ENCODE measurements at places on chromosomes 5 and 9. TPM values are rescaled to one million over a fixed set of nuclear protein-coding genes. Genes with fewer than 3 reads are reported as not detected.

Gene UBQLN1
- total RNA-seq: 80.6 TPM

Gene CKMT2
- 0.33 TPM for total RNA-seq

Gene TRPM6
- 0.47 TPM for total RNA-seq

Gene GMCL2
- total RNA-seq: under 0.01 TPM

Gene IFNA2
- not detected for total RNA-seq

Gene GNAQ
- 18.7 TPM for total RNA-seq

Gene CORO2A
- 5.1 TPM for total RNA-seq

Gene MEIKIN
- 0.14 TPM for total RNA-seq

Gene RIGI
- 23.0 TPM for total RNA-seq

Gene TMC1
- 0.28 TPM for total RNA-seq

Gene FOXD4L6
- 0.09 TPM for total RNA-seq

Gene UBE2QL1
- total RNA-seq: 0.42 TPM

Gene PRKAA1
- total RNA-seq: 43.5 TPM

Gene SAXO1
- 0.09 TPM for total RNA-seq

Gene TRIM52
- 10.7 TPM for total RNA-seq

DNA sequence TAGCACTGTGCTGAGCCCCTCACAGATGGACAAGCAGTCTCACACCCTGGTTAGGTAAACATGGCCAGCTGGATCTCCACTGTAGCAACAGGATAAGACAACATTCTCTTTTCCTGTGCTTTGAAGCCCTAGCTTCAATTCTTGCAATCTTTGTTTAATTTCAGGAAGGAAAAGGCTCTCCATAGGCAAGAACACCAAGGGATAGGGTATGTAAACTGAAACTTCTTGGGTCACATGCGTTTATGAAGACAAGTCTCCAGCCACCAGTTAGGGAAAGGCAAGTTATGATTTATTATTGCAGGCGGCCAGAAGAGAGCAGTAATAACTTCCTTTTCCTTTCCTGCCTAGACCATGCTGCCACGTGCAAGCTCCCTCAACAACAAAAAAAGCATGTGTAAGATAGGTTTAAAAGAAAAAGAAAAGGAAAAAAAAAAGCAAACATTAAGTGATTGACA, 50.1 kb upstream of the POU5F2 start:
- no peaks in the 10 kb centered on the region for H3K27me3 ChIP-seq
- no peak overlapping the region for H3K4me3 ChIP-seq
- H3K4me1 ChIP-seq: no peaks in the 10 kb centered on the region
- DNase-seq: no peak

DNA sequence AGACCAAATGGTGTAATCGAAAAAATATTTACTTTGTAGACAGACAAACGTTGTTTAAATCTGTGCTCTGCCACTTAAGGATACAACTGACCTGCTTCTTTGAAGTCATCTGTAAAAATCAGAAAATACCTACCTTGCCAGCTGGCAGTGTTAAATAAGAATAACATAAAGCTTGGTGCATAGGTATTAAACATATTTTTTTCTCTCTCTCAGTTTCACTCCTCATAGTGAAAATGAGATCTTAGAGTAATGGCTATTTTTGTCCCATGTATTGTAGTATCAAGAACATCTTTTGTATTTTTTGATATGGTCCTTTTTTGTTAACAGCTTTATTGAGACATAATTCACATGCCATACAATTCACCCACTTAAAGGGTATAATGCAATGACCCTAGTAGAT, 17.9 kb upstream of the RANBP17 start:
- no peak for DNase-seq
- no peak overlapping the region for H3K27ac ChIP-seq
- H3K4me1 ChIP-seq: no peaks in the 10 kb centered on the region
- H3K4me3 ChIP-seq: no peak overlapping the region
- no peaks in the 10 kb centered on the region for H3K27me3 ChIP-seq

GRCh38 chr5:59722874-59723273, 170.7 kb downstream of the PDE4D start:
- no peak for DNase-seq
- no peaks in the 10 kb centered on the region for H3K4me1 ChIP-seq
- H3K27me3 ChIP-seq: no peaks in the 10 kb centered on the region
- no peaks in the 10 kb centered on the region for H3K36me3 ChIP-seq
- no peak overlapping the region for H3K4me3 ChIP-seq

- no peaks in the 10 kb centered on the region for H3K4me1 ChIP-seq
- H3K36me3 ChIP-seq: no peaks in the 10 kb centered on the region
- DNase-seq: no peak
Measured at GRCh38 chr9:13140843-13141592, 138.5 kb downstream of the MPDZ start.

DNA sequence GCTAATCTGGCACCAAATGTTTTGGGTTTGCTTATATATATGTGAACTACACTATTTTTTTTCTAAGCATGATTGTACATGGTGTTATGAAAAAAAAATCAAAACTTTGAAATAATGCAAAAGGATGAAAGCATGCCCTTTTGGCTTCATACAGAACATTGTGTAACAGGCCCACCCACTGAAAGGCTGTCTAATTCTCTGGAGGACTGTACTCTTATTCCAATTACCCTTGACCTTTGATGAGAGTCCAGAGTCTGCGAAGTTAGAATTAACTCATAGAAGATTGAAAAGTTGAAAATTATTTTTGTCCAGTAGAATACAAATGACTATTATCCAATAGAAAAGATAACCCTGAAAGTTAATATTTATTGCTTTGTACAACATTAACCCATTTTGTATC, 117.4 kb downstream of the ADAMTS12 start:
- no peaks in the 10 kb centered on the region for H3K36me3 ChIP-seq
- no peaks in the 10 kb centered on the region for H3K27me3 ChIP-seq
- DNase-seq: no peak
- H3K4me3 ChIP-seq: no peak overlapping the region
- no peak overlapping the region for H3K27ac ChIP-seq

DNA sequence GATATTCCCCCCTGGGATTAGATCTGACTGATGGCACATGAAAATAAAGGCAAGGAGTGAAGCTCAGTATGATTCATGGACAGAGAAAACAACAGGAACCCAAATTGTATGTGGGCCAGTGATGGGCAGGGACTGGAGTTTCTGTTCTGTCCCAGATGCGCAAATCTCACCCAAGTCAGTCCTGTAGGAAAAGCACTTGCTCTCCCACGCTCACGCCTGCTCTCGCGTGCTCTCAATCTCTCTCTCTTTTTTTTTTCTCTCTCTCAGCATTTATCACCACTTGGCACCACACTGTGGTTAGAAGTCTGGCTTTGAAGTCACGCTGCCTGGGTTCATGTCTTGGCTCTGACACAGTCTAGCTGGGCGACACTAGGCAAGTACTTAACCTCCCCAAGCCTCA, 106.5 kb upstream of the LRRTM2 start:
- DNase-seq: peak; percentile 51
- no peak overlapping the region for H3K27ac ChIP-seq
- peaks cover 37% of the 10 kb centered on the region for H3K4me1 ChIP-seq

DNA sequence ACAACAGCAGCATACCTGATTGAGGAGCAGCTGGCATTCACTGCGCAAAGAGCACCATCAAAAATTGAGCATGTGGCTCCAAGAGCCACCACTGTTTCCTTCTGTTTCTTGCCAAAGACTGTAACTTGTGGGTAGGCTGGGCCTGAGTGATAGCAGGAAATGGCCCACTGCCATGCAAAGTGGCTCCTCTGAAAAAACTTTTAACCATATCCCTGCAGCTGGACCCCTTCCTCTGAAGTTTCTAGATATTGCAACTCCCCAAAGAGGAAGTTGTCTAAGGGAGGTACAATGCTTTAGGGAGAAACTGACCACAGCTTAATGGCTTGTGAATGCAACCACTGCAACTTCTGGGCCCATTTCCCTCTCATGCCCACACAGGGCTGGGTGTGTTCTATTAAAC, 355.4 kb upstream of the PDE4D start:
- no peak overlapping the region for H3K4me3 ChIP-seq
- H3K4me1 ChIP-seq: no peaks in the 10 kb centered on the region
- no peak for DNase-seq
- no peaks in the 10 kb centered on the region for H3K27me3 ChIP-seq
- H3K36me3 ChIP-seq: no peaks in the 10 kb centered on the region
- no peak overlapping the region for H3K27ac ChIP-seq

GRCh38 chr5:118679264-118679940, 308.9 kb downstream of the DTWD2 start:
- H3K27ac ChIP-seq: no peak overlapping the region
- DNase-seq: no peak
- H3K4me1 ChIP-seq: no peaks in the 10 kb centered on the region
- H3K36me3 ChIP-seq: no peaks in the 10 kb centered on the region
- no peak overlapping the region for H3K4me3 ChIP-seq
- H3K27me3 ChIP-seq: no peaks in the 10 kb centered on the region

DNA sequence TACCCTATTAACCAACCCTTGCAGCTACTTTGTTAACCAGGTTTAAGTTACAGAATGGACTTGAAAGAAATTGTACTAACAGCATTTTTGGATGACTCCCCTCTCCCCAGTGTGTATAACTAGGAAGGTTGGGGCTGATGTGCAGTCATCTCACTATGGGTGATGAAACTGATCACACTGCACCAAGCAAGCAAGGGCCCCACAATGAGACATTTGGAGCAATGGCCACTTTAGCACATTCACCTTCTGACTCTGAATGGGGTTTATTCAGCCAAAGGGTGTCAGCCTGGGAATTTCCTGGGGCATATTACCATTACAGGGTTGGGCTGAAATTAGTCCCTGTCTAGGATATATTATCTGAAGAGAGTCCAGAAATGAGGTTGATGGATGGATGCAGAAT, 18.7 kb upstream of the CYFIP2 start:
- no peak overlapping the region for H3K4me3 ChIP-seq
- H3K27ac ChIP-seq: no peak overlapping the region
- no peaks in the 10 kb centered on the region for H3K27me3 ChIP-seq
- peaks cover 11% of the 10 kb centered on the region for H3K4me1 ChIP-seq

- no peak for DNase-seq
- H3K36me3 ChIP-seq: peaks cover 11% of the 10 kb centered on the region
- H3K4me1 ChIP-seq: no peaks in the 10 kb centered on the region
- no peaks in the 10 kb centered on the region for H3K27me3 ChIP-seq
- no peak overlapping the region for H3K4me3 ChIP-seq
Measured at GRCh38 chr5:38938973-38939372, 93.2 kb downstream of the OSMR start.

DNA sequence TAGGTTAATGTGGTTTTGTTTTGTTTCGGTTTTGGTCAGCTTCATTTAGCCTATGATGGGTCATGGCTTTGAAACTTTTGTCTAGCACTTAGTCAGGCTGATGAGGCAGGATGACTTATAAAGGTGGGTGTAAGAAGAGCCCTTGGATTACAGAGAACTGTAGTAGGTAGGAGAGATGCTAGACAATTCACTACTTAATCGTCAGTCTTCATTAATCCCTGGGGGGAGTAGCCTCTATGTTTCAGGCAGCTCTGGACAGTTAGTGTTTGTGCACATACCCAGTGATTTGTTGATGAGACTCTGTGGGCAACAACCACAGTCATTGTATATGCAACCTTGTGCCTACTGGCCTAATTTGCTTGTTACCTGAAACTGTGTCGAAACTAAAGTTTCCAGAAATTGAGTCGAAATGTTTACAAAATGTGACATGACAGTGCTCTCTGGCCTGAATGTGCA, 113.3 kb downstream of the MTREX start:
- H3K4me1 ChIP-seq: no peaks in the 10 kb centered on the region
- no peak overlapping the region for H3K27ac ChIP-seq
- H3K36me3 ChIP-seq: peaks cover 68% of the 10 kb centered on the region

DNA sequence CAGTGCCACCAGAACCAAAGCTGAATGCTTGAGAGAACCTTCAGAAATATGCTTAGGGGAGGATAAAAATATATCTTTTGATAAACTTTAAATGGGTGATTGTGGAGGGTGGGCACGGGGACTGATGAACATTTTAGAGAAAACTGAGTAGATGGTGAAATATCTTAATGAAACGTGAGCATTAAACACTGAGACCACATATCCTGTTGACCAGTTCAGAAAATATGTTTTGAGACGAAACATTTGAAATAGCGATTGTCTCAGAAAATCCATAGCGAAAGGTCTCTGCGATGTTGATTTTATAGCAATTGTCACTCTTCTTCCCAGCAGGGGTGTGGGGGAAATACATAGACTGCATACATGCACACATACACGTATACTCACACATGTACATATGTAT, 231.0 kb downstream of the ESM1 start:
- H3K36me3 ChIP-seq: no peaks in the 10 kb centered on the region
- no peak for DNase-seq

GRCh38 chr9:87502391-87503221, 4.9 kb downstream of the DAPK1 start:
- DNase-seq: no peak
- H3K4me1 ChIP-seq: peaks cover 37% of the 10 kb centered on the region
- H3K27me3 ChIP-seq: no peaks in the 10 kb centered on the region
- H3K36me3 ChIP-seq: peaks cover 50% of the 10 kb centered on the region
- H3K4me3 ChIP-seq: no peak overlapping the region

DNA sequence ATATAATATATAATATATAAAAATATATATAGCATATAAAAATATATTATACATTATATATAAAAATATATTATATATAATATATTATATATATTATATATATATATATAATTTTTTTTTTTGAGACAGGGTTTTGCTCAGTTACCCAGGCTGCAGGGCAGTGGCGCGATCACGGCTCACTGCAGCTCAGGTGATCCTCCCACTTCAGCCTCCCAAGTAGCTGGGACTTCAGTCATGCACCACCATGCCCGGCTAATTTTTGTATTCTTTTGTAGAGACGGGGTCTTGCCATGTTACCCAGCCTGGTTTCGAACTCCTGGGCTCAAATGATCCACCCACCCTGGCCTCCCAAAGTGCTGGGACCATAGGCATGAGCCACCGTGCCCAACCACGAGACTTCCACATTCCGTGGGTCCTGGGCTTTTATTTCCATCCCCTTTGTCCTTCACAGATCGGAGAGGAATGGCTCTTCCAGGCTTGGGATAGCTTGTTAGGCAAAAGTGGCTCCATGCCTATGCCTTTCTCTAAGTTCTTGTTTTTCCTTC, 62.0 kb upstream of the IER5L start:
- peaks cover 23% of the 10 kb centered on the region for H3K4me1 ChIP-seq
- H3K4me3 ChIP-seq: no peak overlapping the region
- no peak for DNase-seq
- no peak overlapping the region for H3K27ac ChIP-seq
- no peaks in the 10 kb centered on the region for H3K36me3 ChIP-seq

GRCh38 chr9:127706836-127707241, at the start of gene CFAP157:
Gene CFAP157 (plus strand): TSS chr9:127706988. CDS start chr9:127707032, 44 bp downstream.
- H3K36me3 ChIP-seq: no peaks in the 10 kb centered on the region
- H3K27me3 ChIP-seq: no peaks in the 10 kb centered on the region
- no peak for DNase-seq

- no peaks in the 10 kb centered on the region for H3K27me3 ChIP-seq
- no peaks in the 10 kb centered on the region for H3K4me1 ChIP-seq
- H3K27ac ChIP-seq: no peak overlapping the region
- no peak overlapping the region for H3K4me3 ChIP-seq
Measured at GRCh38 chr9:91693226-91693625, 256.8 kb downstream of the ROR2 start.

DNA sequence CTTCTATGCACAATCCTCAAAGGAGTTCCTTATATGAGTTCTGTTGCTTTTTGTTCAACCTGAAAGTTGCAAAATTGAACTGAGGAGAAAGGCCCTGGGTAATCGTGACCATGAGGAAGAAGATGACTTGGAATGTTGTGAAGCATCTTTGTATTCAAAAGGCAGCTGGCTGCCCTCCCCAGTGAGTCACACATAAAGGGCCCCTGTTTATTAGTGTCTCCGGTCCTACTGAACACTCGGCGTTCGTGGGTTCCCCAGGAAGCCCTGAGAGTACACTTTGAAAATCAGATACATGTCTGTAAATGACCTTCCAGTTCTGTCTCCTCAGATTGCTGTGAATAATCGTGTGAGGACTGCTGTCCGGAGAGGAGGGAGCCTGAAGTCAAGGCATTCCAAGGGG, 73.6 kb downstream of the C9orf153 start:
- no peak overlapping the region for H3K4me3 ChIP-seq
- DNase-seq: no peak
- H3K4me1 ChIP-seq: no peaks in the 10 kb centered on the region
- no peaks in the 10 kb centered on the region for H3K36me3 ChIP-seq
- H3K27me3 ChIP-seq: no peaks in the 10 kb centered on the region

Measured in thymus (tissue), 14 donors.